ENCODE measurements at places on chromosomes 4 and X.

GRCh38 chr4:162836773-162837172 is 329.9 kb downstream of the NAF1 start:
- DNase-seq: no peak

GRCh38 chr4:58119298-58119697 is 1009.1 kb upstream of the IGFBP7 start:
- no peak for DNase-seq

DNA sequence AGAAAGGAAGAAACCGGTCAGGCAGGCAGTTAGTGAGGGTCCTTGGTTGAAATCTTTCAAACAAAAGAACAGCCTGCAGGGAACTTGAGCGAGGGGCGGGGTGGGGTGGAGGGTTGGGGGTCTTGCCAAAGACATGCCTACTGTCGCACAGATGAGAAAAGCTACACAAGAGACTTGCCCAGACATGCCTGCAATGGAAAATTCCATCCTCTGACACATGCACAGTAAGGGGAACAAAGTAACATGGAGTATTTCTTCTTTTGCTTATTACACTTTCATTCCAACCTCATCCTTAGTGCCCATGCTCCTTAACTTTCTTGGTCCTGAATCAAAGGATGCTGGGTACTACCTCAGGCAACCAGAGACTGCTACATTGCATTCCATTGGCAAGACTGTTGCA is 1491.2 kb downstream of the STIM2 start:
- no peak for DNase-seq

DNA sequence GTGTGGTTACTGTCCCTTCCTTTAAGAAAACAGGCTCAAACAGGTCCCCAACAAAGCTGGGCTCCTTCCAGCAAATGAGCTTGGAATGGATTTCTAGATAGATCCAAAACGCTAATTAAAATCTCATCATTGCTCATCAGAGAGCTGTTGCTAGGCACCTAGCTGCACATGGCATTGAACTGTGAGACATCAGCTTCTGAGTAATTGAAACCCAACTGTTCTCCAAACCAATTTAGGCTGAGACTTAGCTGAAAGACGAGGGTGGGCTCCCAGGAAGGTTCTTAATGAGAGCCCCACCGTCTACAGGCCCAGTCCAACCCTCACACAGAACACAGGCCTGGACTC is 59.1 kb downstream of the FAM184B start:
- DNase-seq: no peak

GRCh38 chr4:182825003-182825402 is 92.2 kb downstream of the DCTD start:
- DNase-seq: no peak

DNA sequence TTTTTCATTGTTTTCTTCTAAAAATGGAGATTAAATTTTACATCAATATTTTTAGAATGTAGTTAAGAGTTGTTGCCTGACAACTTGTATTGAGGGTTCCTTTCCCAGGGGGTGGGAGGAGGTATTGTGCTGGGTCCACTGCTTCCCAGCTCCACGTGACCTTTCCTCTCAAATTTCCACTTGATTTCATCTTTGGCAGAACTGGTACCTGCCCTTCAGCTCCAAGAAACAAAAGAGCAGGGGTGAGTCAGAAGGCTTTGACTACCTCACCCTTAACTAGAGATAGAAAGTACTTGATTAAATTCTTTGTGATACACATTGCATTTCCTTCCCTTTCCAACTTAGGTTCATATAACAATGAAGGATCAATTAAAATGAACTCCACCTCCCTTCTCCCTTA is 19.7 kb downstream of the TRIM2 start:
- no peak for DNase-seq

DNA sequence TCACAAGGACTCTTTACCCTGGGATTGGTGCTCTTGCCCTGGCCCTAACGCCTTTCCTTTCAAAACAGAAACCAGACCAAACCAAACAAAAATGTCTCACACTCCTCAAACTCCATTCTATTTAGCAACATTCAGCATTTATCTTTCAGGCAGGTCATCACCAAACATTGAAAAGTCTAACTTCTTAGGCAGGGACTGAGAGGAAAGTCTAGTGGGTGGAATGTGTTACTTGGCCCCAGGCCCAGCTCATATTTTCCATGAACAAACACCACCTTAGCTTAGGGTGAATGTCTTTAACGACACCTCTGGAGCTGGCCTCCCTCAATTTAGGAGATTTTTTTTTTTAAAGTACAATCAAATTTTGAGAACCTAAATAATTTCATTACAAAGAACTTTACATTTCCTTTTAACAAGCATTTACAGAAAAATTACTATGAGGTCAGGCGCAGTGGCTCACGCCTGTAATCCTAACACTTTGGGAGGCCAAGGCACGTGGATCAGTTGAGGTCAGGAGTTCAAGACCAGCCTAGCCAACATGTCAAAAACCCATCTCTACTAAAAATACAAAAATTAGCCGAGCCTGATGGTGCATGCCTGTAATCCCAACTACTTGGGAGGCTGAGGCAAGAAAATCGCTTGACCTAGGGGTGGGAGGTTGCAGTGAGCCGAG is 10.2 kb upstream of the N4BP2 start:
- DNase-seq: no peak

DNA sequence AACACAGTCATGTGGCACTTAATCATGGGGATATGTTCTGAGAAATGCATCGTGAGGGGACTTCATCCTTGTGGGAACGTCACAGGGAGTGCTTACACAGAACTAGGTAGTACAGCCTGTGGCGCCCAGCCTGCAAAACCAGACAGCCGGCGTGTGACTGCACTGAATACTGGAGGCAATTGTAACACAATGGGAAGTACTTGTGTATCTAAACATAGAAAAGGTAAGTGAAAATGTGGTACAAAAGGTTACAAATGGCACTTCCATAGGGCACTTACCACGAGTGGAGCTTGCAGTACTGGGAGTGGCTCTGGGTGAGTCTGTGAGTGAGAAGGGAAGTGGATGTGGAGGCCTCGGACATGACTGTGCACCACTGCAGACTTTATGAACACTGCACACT is 5.2 kb downstream of the TLR3 start:
- DNase-seq: no peak

DNA sequence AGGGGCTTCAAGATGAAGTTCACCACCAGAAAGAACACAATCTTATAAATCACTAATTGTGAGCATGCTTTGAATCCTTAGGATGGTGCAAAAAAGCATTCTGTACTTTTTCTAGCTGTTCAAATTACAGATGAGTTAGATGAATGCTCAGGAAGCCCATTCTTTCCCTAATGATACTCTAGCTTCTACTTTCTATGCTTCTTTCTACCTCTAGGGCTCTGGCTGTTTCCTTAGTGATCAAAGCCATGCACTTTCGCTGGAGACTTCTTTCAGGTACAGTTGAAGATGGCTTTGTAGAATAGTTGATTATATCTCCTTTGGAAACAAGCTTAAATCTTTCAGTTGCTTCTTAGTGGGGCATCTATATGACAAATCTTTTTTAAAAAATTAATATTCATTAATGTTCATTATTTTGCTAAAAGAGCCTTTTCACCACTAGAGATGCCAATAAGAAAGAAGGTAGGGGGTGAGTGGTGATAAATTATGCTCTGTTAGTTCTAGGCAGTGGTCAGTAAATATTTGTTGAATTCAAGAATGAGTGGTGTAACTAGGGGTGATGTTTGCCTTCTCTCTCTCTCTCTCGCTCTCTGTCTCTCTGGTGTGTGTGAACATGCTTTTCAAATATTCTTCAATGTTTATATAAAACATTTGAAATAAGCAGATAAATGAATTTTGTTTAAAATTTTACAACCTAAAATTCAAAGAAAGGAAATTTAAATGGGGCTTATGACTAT is 169.4 kb downstream of the GLUD2 start:
- DNase-seq: no peak

DNA sequence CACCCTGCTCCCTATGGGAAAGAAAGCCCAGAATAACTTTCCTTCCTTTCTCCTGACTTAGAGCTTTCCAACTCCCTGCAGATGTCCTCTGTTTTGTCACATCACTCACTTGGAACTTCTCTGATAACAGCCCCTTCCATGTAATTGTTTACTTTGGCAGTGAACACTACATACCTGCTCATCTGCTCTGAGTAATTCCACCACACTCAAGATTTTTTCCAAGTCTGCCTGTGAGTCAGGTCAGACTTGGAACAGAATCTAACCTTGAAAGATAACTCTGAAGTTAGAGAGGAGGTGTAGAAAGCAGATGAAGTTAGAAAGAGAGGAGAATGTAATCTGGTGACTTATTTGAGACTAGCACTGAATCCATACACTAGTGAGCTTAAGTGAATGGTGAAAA is 7.4 kb downstream of the MAGEB10 start:
- no peak for DNase-seq

GRCh38 chr4:118942465-118942864 is 53.8 kb downstream of the SYNPO2 start:
- DNase-seq: no peak

DNA sequence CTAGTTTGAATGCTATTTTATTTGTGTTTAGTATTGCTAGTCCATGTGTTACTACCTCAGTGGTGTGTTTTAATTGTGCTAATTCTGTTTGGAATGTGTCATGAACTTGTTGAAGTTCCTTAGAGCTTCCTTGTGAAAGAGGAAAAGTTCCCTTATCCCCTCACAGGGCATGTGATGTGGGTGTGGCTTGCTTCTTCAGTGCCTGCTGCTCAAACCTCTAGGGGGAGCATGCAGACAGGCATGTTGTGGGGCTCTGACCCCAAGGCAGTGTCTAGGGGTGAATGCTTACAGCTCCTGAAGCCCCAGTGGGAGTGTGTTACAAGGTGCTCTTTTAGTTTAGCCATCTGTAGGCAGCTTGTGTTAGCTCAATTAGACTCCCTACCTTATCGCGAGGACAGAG is 86.5 kb downstream of the MAGED4 start:
- no peak for DNase-seq

DNA sequence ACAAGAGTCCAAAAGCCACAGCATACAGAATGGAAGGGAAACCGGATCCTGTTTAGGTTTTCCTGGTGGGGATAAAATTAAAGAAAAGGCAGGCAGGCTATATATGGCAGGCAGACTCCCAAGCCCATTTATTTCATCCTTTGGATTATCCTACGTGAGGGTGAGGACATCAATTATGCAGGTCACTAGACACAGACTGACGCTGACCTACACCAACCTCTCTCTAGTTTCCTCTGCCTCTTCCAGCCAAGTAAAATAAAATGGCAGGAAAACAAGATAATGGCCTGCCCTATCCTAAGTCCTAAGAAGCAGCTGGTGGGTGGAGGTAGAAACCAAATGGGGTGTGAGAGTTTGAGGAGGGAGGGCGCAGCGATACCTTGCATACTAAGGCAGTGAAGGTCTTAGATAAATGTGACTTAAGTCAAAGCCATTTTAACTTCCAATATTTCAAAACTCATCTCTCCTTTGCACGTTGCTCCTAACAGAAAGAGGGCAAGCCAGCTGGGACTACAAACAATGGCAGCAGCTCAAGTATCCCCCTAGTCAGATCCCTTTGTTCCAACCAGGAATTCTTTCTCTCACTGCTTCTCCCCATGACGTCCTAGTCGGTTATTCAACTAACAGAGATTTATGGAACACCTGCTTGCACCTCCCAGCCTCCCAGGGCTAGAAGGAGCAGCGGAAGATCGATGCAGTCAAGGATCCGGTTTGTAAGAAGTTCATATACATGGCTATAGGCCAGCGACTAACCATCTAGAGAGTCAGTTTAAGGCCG is 72.8 kb downstream of the IRF2 start:
- no peak for DNase-seq

DNA sequence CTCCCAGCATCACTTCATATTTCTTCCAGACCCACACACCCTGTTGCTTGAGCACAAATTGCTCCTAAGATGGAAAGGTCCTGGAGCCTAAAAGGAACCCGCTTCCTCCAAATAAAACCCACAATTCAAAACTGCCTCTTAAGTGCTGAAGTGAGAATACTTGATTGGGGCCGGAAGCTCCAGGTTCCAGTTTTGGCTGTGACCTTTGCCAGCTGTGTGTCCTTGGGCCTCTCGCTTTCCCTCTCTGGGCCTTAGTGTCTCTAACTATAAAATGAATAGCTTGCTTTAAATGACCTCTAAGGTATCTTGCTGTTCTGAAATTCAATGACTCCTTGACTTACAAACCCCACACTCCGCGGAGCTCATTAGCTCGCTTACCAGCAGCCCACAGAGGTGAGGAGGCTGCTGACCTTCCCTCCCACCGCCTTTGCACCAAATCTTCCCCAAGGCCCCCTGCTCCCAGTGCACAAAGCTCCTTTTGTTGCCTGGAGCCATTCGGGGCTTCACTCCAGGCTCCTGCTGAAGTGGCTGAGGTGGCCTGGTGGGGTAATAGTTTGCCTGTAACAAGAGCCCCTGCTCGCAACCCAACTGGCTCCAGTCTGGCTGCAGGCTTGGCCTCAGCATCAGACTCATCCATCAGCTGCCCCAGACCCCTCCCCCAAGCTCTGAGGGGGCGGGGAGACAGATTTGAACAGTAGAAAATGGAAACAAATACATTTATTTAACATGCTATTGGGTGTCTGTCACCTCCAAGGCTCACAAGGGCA is 21.8 kb downstream of the STARD8 start:
- DNase-seq: no peak

DNA sequence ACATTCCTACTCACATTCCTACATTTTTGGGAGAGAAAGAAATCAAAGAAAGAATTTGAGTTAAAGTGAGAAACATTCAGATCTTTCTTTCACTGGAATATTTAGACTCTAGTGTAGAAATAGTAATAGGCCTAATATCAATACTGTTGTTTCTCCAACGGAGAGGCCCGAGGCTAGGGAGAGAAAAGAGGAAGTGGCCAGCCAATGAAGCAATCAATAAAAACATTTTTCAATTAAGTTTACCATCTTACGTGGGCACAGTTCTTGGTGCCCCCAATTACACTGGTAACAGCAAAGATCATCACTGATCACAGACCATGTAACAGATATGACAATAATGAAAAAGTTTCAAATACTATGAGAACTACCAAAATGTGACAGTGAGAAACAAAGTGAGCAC is 281.4 kb downstream of the GPM6A start:
- no peak for DNase-seq

DNA sequence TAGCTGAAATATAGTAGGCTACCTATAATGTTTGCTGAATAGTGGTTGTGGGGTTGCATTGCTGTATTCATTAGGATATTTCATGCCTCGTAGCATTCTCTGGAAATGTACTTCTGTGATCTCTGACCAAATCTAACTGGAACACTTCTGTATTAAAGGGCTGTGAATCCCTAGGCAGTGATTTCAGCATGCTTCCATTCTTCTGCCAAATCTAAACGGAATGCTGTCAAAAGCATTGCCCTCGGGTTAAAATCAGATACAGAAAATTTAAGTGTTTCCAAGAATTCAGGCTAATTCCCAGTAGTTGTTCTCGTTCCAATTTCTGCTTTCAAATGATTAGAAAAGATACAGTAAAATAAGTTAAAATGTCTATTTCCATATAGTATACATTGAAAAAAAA is 1847.5 kb upstream of the IGFBP7 start:
- no peak for DNase-seq
